Osteoblast (primary cell): ENCODE measurements at places on chromosomes 4 and X. TPM values are rescaled to one million over a fixed set of nuclear protein-coding genes. Genes with fewer than 3 reads are reported as not detected.

- DNase-seq = no peak
- H3K27ac ChIP-seq = no peak overlapping the region
- H3K27me3 ChIP-seq = no peaks in the 10 kb centered on the region
- H3K4me3 ChIP-seq = no peak overlapping the region
- no peaks in the 10 kb centered on the region for H3K36me3 ChIP-seq
- peaks cover 4% of the 10 kb centered on the region for H3K4me1 ChIP-seq
These were observed 57.9 kb upstream of the ETNPPL start for GRCh38 chr4:108820492-108821350.

DNA sequence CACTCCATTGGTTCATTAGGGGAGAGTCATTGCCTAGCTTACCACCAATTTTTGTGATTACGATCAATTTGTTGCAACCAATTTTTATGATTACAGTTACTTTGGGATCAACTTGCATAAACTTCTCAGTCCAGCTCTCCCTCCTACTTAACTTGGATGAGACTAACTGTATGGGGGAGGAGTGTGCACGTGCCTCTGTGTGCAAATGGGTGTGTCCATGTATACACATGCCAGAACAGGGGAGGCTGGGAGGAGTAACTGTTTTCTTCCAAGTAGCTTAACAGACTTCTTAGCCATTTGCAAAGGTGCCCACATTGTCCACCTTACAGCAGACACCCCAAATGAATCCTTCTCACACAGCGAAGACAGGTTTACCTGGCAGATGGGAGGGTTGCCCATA is 117.7 kb upstream of the VCX3B start:
- no peak overlapping the region for H3K27ac ChIP-seq
- no peak for DNase-seq
- H3K4me3 ChIP-seq = no peak overlapping the region

GRCh38 chr4:125704726-125705125 is 390.0 kb downstream of the FAT4 start:
- DNase-seq = peak; percentile 56
- no peak overlapping the region for H3K27ac ChIP-seq
- peaks cover 7% of the 10 kb centered on the region for H3K4me1 ChIP-seq
- H3K4me3 ChIP-seq = no peak overlapping the region
- H3K36me3 ChIP-seq = no peaks in the 10 kb centered on the region

- peaks cover 6% of the 10 kb centered on the region for H3K4me1 ChIP-seq
- no peak overlapping the region for H3K4me3 ChIP-seq
- no peak overlapping the region for H3K27ac ChIP-seq
- DNase-seq = no peak
- H3K36me3 ChIP-seq = no peaks in the 10 kb centered on the region
These were observed 43.0 kb upstream of the FAM9A start for GRCh38 chrX:8844157-8844556.

DNA sequence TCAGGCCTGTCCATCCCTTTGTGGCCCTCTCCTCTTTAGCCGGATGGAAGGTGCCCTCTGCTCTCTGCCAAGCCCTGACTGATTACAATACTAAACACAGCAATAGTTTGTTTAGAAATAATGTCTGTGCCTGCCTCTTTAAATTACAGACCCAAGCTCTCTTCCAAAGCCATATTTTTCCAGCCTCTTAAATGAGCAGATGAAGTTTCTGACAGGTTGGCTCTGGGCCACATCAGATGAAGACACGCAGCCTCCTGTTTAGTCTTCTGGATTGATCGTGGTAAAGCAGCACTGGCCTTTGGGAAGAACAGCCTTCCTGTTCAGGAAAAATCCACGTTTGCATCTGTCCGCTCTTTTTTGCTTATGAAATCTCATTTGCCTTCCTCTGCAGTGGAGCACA is 133.6 kb downstream of the CPE start:
- no peak for DNase-seq
- H3K4me1 ChIP-seq = no peaks in the 10 kb centered on the region
- no peaks in the 10 kb centered on the region for H3K36me3 ChIP-seq

DNA sequence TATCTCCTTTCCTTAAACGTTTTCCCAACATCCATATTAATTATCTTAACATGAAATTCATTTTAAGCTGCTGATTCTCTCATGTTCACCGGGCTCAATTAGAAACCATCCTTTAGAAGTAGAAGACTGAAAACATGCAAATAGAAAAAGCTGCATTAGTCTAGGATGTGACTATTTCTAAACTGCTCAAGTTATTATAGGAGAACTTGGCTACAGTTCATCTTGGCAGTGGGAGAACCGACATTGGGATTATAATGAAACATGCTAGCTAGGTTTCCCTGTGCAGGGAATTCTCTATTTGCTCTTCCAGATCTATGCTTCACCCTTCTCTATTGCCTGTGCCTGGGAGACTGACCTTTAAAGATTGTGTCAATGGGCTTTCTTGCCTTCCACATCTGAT is 151.0 kb upstream of the PPARGC1A start:
- no peaks in the 10 kb centered on the region for H3K27me3 ChIP-seq
- no peak overlapping the region for H3K4me3 ChIP-seq
- DNase-seq = no peak

GRCh38 chrX:154059231-154059630 is 38.3 kb downstream of the MECP2 start:
- no peaks in the 10 kb centered on the region for H3K27me3 ChIP-seq
- no peak overlapping the region for H3K4me3 ChIP-seq
- H3K36me3 ChIP-seq = no peaks in the 10 kb centered on the region
- peaks cover 13% of the 10 kb centered on the region for H3K4me1 ChIP-seq

DNA sequence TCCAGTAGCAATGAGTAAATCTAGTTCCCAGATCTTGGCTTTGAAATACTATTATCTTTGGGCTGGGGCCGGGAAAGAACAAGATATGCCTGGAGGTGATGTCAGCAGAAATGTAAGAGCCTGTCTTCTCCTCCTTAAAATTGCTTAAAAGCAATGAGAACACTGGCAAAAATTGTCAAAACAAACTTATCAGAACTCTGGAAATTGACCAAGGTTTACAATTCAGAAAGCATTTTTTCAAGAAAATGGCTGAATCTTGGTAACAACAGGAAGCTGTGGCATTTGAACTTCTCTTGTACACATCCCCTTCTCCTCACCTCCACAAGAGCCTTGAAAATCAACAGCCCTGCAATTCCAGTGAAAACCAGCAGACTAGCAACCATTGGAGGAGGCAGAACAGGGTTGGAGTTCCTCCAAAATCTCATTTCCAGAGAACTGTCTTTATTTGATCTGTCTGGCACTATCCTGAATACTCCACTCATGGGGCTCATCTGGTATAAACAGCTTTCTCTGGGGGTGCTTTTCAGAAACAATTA is 13.5 kb downstream of the TIMP1 start:
- no peak for DNase-seq
- no peaks in the 10 kb centered on the region for H3K27me3 ChIP-seq
- no peaks in the 10 kb centered on the region for H3K36me3 ChIP-seq
- H3K4me1 ChIP-seq = peaks cover 12% of the 10 kb centered on the region
- no peak overlapping the region for H3K4me3 ChIP-seq

GRCh38 chr4:131534944-131535645 is 1614.0 kb upstream of the PCDH10 start:
- no peaks in the 10 kb centered on the region for H3K27me3 ChIP-seq
- no peaks in the 10 kb centered on the region for H3K36me3 ChIP-seq
- DNase-seq = no peak
- no peaks in the 10 kb centered on the region for H3K4me1 ChIP-seq
- H3K4me3 ChIP-seq = no peak overlapping the region
- H3K27ac ChIP-seq = no peak overlapping the region

GRCh38 chr4:137446071-137446470 is 86.2 kb downstream of the PCDH18 start:
- H3K4me3 ChIP-seq = no peak overlapping the region
- no peaks in the 10 kb centered on the region for H3K4me1 ChIP-seq
- no peak overlapping the region for H3K27ac ChIP-seq
- no peak for DNase-seq
- no peaks in the 10 kb centered on the region for H3K27me3 ChIP-seq
- H3K36me3 ChIP-seq = no peaks in the 10 kb centered on the region

LAS1L gene
- 13.3 and 14.1 TPM in 2 replicates for total RNA-seq

- no peak overlapping the region for H3K4me3 ChIP-seq
- DNase-seq = no peak
- H3K4me1 ChIP-seq = no peaks in the 10 kb centered on the region
These were observed 246.5 kb downstream of the SLITRK2 start for GRCh38 chrX:146064156-146064555.

DNA sequence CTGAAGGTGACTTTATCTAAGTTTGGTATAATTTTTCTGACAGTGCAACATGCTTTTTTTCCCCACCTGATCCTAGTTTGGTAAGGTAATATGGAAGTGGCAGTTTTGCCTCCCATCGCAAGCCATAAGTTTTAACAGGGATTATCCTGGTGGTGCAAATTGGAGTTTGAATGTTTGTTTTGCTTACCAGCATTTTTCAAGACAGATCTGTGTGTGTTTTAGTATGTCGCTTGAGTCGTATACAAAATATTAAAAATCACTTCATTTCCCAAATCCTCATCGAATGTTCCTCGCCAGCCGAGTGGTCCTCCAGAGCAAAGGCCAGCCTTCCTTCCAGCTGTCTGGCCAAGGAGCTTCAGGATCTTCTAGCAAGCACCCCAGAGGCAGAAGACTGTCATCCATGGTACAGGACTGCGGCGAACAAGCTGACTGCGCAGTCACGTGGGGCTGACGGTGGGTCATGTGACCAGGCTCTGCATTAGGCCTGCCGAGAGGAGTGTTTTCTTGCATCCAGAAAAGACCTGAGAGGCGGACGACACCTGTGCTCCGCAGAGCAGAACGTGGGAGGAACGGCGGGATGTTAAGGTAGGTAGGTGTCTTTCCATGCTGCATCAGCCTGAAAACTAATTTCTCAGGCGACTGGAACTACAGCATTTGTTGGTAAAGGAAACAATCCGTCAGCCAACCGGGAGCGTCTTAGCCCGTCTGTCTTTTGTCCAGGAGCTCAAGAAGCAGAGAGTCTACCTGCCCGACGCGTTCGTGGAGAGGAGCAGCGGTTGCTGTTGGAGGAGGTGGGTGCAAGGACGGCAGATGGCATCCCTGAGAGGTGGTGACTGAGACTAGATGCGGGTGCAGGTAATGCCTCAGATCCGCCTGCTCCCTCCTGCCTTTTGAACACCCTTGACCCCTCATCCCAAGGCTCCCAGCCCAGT is at the start of gene GPRASP3:
Gene GPRASP3 (plus strand): TSS at position 507 of the 932 bp plus-strand sequence. CDS start 28,253 bp downstream, outside the sequence.
- H3K27ac ChIP-seq = no peak within 1 kb of the TSS
- no peaks in the 10 kb centered on the region for H3K4me1 ChIP-seq
- no peak for DNase-seq
- peak within 1 kb of the TSS; percentile 52 for H3K4me3 ChIP-seq
- no peaks in the 10 kb centered on the region for H3K36me3 ChIP-seq

- no peak for DNase-seq
- peak overlapping the region; percentile 45 for H3K27ac ChIP-seq
- H3K4me1 ChIP-seq = peaks cover 5% of the 10 kb centered on the region
- no peaks in the 10 kb centered on the region for H3K27me3 ChIP-seq
- no peaks in the 10 kb centered on the region for H3K36me3 ChIP-seq
- H3K4me3 ChIP-seq = no peak overlapping the region
These were observed 19.3 kb upstream of the ING2 start for GRCh38 chr4:183485411-183486160.

GRCh38 chr4:140257461-140258305 is 103.7 kb upstream of the MAML3 start:
- DNase-seq = no peak
- H3K36me3 ChIP-seq = no peaks in the 10 kb centered on the region
- H3K4me3 ChIP-seq = no peak overlapping the region
- peaks cover 48% of the 10 kb centered on the region for H3K4me1 ChIP-seq
- peak overlapping the region; percentile 21 for H3K27ac ChIP-seq

PWWP3B gene
- not detected in 2 replicates for total RNA-seq

- no peak overlapping the region for H3K27ac ChIP-seq
- DNase-seq = no peak
- H3K4me1 ChIP-seq = no peaks in the 10 kb centered on the region
- no peaks in the 10 kb centered on the region for H3K36me3 ChIP-seq
- no peaks in the 10 kb centered on the region for H3K27me3 ChIP-seq
These were observed 1204.2 kb downstream of the PCDH18 start for GRCh38 chr4:136328131-136328530.

DNA sequence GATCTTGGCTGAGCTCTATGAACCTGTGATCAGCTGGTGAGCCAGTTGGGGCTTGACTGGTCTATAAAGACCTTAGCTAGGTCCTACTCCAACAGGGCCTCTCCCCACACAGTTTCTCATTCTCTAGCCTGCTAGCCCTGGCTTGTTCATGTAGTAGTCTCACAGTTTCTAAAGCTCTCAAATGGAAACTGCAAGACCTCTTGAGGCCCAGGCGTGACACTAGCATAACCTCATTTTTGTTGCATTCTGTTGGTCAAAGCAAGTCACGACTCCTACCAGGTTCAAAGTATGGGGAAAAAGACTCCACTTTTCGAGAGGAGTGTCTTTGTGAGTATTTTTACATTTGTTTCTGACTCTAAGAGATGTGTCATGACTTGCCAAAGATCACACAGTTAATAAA is 50.9 kb downstream of the CEP44 start:
- H3K4me3 ChIP-seq = no peak overlapping the region
- no peaks in the 10 kb centered on the region for H3K4me1 ChIP-seq
- no peak for DNase-seq
- no peaks in the 10 kb centered on the region for H3K36me3 ChIP-seq
- no peak overlapping the region for H3K27ac ChIP-seq

GRCh38 chr4:38161208-38162113 is 201.3 kb downstream of the PTTG2 start:
- H3K36me3 ChIP-seq = no peaks in the 10 kb centered on the region
- H3K4me1 ChIP-seq = peaks cover 38% of the 10 kb centered on the region
- DNase-seq = no peak
- no peaks in the 10 kb centered on the region for H3K27me3 ChIP-seq

BEND2 gene
- total RNA-seq = not detected in 2 replicates

S100P gene
- total RNA-seq = 0.29 and 0.36 TPM in 2 replicates

MAGEB2 gene
- not detected in 2 replicates for total RNA-seq
